ENCODE measurements at places on chromosomes 4 and X.

DNA sequence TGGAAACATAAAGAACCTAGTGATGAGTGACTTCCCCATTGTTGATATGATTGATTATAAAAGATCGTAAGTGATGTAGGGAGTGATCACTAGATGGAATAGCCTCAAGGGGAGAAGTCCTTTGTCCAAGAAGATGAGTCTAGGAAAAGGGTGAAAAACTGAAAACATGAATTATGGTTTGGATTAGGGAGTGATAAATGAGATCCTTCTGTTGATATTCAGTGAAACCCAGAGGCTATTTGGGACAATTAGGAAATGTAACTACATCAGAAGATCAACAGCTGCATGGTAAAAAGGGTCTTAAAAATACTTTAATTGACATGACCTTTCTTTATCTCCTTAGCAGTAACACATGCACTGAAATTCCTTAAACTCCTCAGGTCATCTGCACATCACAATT, 124.0 kb upstream of the UNC5C start:
- no peak for DNase-seq

GRCh38 chr4:8352368-8353157, 83.0 kb downstream of the HTRA3 start:
- no peak for DNase-seq

DNA sequence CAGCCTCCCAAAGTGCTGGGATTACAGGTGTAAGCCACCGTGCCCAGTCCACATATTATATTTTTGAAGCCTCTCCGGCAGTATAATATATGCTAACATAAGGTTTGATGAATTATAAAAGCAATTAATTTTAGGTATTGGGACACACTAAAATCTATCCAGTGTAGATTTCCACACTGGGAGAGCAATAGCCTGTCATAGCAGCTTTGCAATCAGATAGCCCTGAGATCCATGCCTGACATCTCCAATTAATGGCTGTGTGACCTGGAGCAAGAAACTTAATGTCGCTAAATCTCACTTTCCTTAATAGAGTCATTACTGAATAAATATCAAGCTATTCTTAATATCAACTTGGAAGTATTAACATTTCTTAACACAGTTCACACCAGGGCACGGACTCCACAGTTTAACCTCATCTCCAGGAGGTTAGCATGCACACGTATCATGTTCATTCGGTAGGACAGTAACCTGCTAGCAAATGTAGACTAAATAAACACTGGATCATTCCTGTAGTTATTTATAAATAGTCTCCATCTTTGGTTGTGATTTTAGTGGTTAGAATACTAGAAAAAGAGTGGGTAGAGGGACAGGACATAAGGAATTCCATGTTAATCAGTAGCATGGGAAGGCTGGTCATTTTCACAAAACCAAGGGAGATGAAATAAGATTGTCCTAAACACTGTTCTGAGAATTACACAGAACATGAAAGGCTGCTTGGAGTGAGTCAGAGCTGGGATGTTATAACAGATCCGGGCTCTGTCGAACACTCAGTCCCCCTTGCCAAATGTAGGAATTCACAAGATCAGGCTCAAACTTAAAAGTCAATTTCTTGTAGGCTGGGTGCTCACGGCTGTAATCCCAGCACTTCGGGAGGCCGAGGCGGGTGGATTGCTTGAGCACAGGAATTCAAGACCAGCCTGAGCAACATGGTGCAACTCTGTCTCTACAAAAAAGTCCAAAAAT, 254.7 kb downstream of the PALLD start:
- DNase-seq = no peak

DNA sequence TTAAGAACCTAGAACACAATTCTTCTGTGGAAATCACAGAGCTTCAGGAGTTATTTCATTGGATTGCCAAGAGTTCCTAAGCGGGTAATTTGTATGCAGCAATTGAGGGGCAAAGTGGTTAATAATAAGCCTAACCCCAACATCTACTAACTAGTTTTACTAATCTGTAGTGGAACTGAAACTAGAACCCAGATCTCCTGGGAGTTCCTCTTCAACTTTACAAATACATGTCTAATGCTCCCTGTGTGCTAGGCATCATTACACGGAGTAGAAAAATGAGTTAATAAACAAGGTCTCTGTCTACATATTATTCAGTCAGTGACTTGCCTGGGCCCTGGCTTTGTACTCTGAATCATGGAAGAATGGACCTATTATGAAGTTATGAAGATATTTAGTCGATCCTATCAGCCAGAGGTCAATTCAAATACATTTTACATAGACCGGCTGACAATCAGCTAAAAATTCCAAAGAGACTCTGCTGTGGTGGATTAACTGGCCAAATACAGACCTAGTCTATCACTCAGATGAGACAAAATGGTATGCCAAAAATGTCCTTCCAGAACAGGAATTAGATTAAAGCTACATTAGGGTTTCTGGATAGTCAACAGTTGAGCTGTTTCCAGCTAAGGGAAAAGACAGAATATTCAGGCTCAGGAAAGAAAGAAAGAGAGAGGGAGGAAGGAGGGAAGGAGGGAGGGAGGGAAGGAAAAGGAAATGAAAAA, 326.0 kb downstream of the FBXW7 start:
- no peak for DNase-seq

GRCh38 chr4:53959343-53960120, 104.9 kb downstream of the CHIC2 start:
- no peak for DNase-seq

GRCh38 chr4:165874072-165874790, 1.2 kb downstream of the TLL1 start:
- DNase-seq = no peak

GRCh38 chr4:26194764-26195163, 126.0 kb upstream of the RBPJ start:
- DNase-seq = no peak

- DNase-seq = no peak
These were observed 2.8 kb upstream of the GSX2 start for GRCh38 chr4:54097152-54097551.

- DNase-seq = no peak
These were observed 46.4 kb downstream of the PAGE2 start for GRCh38 chrX:55135171-55135570.

DNA sequence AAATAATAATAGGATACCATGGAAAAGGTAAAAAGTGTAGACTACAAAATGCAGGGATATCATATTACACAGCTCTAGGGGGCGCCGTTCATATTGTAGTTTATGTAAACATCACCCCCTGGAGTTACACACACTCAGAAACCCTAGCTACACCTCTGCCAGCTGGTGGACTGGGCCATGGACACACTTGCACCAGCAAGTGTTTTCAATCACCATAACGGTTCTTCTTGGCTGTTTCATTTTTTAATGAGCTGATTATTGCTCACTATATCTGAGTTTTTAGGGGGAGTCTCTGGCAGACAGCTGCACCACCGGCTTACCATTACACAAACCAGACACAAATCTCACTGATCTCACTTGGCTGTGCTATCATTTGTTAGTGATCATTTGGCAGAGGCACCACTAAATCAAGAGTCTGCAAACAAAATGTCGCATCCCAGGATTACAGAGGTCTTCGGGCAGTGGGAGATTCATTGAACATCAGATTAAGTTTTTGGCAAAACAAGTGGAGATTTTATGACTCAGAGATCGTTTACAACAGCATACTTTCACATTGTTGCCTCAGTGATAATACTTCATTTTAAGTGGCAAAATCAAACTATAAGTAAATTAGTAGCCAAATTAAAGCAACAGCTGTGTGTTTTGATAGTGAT, 185.7 kb downstream of the UNC5C start:
- no peak for DNase-seq

GRCh38 chr4:42632653-42633382, 24.1 kb downstream of the ATP8A1 start:
- DNase-seq = no peak

DNA sequence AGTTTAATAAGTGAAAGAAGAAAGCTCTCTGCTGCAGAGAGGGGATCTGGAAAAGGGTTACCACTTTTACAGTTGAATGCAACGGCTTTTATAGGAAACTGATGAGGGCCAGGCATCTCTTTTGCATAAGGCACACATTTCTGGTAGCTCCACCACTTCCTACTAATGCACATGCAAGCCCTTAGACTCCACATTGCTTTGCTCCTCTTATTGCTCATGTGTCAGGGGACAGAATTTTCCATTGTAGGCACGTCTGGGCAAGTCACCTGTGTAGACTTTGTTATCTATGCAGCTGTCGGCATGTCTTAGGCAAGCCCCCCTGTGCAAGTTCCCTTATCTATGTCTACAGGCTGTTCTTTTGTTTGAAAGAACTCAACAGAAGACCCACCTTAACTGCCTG, 294.6 kb upstream of the STS start:
- no peak for DNase-seq

- no peak for DNase-seq
These were observed 22.8 kb upstream of the GPR78 start for GRCh38 chr4:8557151-8558076.

DNA sequence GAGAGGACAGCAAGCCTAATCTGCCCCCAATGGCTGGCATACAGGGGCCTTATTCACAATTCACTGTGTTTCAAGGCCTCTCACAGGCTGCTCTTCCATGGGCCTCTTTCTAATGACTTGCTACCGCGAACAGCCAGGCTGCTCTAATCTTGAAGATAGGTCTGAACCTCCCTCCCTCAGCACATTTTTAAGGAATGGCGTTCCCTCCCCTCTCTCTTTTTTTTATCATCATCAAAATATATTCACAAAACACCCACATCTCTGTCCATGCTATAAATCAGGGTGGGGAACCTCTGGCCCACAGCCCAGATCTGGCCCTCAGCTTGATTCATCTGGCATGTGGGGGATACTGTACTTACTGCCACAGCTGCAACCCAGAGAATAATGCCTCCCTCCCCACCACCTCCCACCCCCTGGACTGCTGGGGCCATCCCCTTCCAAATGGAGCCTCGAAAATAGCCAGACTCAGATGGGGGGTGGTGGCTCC, 76.2 kb upstream of the PLAC1 start:
- no peak for DNase-seq

DNA sequence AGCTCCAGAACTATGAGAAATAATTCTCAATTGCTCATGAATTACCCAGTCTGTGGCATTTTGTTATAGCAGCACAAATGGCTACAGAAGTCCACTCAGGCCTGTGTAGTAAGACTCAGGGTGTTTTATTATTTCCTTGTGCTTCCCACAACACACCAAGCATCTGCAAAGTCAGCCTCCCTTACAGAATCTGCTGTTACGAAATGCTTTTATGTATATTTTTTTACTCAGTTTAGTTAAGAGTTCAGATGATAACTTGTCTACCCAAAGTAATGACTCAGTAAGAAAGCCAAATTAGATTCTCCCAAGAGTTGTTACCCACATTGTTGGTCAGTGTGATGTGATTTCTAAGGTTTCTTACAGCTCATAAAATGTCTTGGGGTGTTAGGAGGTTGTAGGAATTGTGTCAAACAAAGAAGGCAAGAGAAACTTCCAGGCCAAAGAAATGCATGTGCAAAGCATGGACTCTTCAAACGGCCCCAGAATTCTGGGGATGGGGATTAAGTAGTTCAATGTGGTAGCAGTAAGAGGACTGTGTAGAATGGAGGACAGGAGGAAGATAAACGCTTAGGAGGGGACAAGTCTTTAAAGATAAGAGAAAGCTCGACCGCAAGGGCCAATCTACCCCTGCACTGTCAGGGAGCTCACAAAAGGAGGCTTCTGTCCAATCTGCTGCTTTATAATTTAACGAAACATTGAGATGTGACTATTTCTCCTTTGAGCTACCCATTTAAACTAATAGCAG, 35.4 kb upstream of the TMEM184C start:
- DNase-seq = no peak

DNA sequence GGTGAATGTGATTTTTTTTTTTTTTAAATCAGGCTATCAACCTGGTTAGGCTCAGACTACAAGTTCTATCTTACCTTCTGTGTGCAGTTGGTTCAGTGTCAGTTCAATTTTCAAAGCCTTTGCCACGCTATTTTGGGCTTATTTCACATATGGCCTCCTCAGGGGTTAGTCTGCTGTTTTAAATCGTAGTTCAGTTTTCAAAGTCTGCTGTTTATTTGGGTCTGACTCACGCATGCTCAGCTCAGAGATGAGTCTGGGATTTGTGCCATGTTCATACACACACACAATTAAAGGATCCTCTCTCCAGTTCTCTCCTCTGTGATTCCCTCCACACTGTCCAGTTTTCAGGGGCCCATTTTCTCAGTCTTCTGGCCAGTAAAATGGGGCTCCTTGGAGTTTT, 32.3 kb upstream of the ZFX start:
- DNase-seq = no peak

DNA sequence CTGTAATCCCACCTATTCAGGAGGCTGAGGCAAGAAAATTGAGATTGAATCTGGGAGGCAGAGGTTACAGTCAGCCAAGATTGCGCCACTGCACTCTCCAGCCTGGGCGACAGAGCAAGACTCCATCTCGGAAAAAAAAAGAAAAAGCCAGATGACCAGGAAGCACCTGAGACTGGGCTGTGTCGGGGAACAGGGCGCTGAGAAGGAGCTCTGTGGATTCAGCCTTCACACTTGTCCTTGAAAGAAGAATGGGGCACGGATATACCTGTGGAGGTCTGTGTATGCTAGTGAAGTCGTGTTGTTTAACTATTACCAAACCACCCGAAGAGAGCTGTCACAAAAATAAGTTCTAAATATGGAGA, 39.3 kb upstream of the TADA2B start:
- no peak for DNase-seq

DNA sequence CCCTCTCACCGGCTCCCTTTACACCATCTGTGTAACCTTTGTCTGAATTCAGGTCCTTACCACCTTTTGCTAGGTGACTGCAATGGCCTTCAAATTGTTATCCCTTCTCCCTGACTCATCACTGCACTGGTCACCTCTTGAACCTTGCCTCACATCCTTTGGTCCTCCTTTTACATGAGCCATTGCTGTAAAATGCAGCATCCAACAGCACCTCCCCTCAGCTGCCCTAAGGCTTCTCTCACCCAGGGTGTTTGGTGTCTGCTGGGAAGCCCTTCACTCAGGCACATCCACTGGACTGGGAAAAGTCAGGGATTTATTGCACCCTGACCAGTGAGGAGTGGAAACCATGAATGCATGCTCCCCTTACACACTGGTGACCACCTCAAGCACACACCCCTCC, 192.5 kb upstream of the GATB start:
- DNase-seq = no peak

DNA sequence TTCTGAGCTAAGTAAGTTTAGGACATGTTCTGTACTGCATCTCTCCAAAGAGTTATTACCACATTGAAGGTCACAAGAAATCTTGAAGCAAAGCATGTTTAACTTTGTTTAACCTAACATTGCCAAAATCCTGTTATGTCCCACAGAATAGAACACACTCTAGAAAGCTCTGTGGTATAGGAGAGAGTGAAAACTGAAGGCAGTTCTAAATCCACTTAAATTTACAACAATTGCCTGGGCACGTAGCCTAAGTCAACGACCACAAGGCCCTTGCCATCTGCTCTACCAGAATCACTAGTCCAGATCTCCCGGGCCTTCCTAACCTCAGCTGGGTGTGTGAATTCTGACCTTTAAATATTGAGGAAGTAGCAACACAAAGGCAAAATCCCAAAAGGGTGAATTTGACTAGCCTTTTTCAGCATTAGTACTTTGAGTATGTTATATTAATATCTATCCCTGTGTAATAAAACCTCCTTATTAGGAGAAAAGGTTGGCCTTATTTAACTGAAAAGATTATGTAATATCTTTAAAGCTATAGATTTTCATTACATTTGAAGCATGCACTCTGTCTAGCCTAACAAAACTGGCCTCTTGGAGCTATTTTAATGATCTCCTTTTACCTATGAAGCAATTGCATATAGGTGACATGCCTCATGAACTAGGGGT, 4.5 kb upstream of the MAML3 start:
- DNase-seq = no peak
